ENCODE measurements at places on chromosomes 3 and 15.
A peak's percentile ranks its signal among the peaks of the same experiment; 100 is the strongest.

DNA sequence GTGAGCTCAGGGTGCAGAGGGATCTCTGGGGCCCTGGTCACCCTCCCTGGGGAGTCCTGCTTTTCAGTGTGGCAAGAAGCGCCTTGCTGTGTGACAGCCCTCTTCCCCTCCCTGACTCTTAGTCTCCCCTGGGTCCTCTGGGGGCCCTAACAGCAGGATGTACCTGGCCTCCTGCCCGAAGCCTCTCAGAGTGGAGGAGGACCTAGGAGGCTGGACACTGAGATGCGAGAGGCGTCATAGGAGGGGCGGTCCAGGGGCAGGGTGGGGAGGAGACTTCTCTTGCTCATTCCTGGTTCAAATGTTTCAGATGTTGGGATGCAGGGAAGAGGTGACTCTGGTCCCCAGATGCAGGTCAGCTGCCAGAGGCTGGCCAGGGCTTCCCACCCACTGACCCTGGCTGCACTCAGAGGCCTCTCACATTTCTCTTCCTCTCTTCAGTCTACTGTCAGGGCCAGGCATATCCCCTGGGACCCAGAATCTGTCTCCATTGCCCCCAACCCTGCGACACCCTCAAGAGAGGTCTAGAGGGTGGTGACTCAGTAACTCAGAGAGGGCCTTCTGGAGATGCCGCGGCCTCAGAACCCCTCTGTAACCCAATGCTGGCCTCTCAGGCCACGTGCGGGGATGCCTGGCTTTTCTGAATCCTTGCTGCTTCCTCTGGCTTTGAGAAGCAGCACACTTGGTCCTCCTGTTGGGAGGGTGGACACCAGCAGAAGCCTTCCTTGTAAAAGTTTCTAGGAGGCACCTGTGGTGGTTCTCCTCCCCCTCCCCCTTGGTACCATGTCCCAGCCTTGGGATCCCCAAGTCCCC lies 25.9 kb downstream of the SNX33 start:
- peak; percentile 67 for DNase-seq
- peak overlapping the region; percentile 95 for H3K27ac ChIP-seq
- no peak overlapping the region for H3K4me3 ChIP-seq
- peaks cover 25% of the 10 kb centered on the region for H3K4me1 ChIP-seq
- no peaks in the 10 kb centered on the region for H3K27me3 ChIP-seq

- H3K4me1 ChIP-seq: no peaks in the 10 kb centered on the region
- no peaks in the 10 kb centered on the region for H3K27me3 ChIP-seq
- no peaks in the 10 kb centered on the region for H3K36me3 ChIP-seq
- no peak overlapping the region for H3K27ac ChIP-seq
Observed at GRCh38 chr3:106341586-106342162, 472.9 kb upstream of the CBLB start.

DNA sequence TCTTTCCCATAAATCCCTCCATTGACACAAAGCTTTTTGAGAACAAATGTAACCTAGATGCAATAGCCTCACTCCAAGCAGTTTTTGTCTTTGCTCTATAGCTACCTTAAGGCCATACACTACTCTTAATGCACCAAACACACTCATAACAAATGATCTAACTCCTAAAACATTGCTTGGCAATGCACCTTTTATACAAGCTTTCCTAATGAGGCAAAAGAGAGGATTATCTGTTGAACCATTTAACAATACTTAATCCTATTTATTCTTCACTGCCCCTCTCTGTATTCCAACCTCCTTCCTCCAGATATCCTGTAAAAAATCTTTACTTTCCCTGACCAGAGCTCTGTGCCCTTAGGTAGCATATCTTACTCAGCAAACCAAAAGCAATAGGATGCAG lies 558.1 kb upstream of the MDFIC2 start:
- no peak overlapping the region for H3K27ac ChIP-seq
- H3K4me1 ChIP-seq: no peaks in the 10 kb centered on the region
- no peaks in the 10 kb centered on the region for H3K27me3 ChIP-seq

DNA sequence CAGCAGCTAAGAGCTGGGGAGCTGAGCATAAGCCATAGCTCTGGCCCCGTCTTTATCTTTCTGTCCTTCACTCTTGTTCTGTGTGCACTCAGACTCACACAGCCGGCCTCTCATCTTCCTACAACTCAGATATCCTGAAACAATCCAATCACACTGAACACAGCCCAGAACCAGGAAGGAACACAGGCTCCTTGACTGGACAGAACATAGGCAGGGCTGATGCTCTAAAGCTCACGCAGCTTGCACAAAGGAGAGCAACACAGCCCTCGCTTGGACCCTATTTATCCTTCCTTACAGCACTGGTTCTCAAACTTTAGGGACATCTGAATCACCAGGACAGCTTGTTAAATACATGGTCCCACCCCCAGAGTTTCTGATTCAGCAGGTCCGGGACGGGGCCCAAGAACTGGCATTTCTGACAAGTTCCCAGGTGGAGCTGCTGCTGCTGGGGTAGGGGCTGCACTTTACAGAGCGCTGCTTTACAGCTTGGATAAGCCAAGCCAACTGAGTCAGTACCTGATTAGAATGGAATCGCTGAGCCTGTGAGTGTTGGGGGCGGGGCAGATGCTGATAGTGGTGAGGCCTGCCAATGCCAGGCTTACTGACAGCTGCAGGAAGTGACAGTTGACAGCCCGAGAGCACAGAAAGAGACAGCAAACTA lies 65.1 kb downstream of the MRPL46 start:
- no peaks in the 10 kb centered on the region for H3K4me1 ChIP-seq
- H3K27me3 ChIP-seq: no peaks in the 10 kb centered on the region
- H3K36me3 ChIP-seq: no peaks in the 10 kb centered on the region
- H3K27ac ChIP-seq: no peak overlapping the region
- H3K4me3 ChIP-seq: no peak overlapping the region
- DNase-seq: no peak

DNA sequence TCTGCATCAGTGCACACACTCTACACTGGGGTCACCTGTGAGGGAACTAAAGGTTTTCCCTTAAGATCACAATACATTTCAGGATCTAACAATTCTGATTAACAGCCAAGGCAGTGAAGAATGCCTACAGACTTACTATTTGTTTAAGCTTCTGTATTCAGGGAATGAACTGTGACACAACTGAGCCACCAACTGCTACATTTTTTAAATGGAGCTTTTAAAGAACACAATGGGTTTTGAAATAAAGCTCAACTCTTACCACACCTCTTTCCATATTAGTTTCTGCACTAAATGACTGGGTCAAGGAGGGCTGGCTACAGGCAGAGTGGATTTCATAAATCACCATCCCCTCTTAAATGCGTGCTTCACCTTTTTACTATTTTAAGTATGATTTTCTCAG lies 100.2 kb downstream of the TMCC1 start:
- DNase-seq: no peak
- no peaks in the 10 kb centered on the region for H3K4me1 ChIP-seq
- no peak overlapping the region for H3K4me3 ChIP-seq
- H3K36me3 ChIP-seq: no peaks in the 10 kb centered on the region

DNA sequence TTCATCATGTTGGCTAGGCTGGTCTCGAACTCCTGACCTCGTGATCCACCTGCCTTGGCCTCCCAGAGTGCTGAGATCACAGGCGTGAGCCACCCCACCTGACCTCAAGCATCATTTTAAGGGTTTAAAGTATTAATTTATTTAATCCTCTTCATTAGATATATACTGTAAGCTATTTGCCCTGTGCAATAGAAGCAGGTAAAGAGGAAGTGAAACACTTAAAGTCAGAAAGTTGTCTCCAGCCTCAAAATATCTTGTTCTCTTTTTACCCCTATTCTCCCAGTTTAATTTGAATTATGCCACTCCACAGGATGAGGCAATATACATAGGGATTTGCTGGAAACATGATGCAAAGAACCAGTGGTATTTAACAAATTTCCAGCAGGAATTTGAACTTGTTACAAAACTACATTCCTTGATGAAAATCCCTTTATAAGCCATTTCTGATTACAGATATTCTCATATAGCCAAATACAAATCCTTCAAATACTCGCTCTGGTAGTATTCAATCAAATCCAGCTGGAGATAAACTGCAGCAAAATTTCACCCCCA lies 2.0 kb downstream of the NDUFB5 start:
- peaks cover 10% of the 10 kb centered on the region for H3K4me1 ChIP-seq
- H3K27ac ChIP-seq: no peak overlapping the region
- H3K36me3 ChIP-seq: peaks cover 6% of the 10 kb centered on the region
- no peaks in the 10 kb centered on the region for H3K27me3 ChIP-seq

DNA sequence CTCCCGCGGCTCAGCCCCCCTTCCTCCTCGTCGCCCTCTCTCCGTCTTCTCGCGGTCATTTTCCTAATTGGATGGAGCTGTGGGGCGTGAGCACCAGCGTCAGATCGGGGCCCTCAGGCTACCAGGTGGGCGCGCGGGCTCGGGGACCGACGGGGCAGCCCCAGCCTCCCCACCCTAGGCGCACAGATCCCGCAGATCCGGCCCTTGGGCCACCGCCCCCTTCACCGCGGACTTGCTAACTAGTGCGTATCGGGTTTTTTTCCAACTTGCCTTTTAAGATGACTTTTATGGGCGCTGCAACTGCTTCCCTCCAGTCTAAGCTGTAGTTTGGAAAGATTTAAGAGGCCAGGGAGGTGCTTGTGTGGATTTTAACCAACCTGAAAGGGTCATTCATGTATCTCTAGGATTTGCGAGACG lies 1.3 kb downstream of the ZNF710 start:
- H3K27me3 ChIP-seq: no peaks in the 10 kb centered on the region
- H3K27ac ChIP-seq: peak overlapping the region; percentile 81
- no peaks in the 10 kb centered on the region for H3K4me1 ChIP-seq
- H3K4me3 ChIP-seq: peak overlapping the region; percentile 86

GRCh38 chr3:53328746-53329145 lies 18.6 kb downstream of the DCP1A start:
- H3K27ac ChIP-seq: peak overlapping the region; percentile 13
- H3K36me3 ChIP-seq: peaks cover 25% of the 10 kb centered on the region

DNA sequence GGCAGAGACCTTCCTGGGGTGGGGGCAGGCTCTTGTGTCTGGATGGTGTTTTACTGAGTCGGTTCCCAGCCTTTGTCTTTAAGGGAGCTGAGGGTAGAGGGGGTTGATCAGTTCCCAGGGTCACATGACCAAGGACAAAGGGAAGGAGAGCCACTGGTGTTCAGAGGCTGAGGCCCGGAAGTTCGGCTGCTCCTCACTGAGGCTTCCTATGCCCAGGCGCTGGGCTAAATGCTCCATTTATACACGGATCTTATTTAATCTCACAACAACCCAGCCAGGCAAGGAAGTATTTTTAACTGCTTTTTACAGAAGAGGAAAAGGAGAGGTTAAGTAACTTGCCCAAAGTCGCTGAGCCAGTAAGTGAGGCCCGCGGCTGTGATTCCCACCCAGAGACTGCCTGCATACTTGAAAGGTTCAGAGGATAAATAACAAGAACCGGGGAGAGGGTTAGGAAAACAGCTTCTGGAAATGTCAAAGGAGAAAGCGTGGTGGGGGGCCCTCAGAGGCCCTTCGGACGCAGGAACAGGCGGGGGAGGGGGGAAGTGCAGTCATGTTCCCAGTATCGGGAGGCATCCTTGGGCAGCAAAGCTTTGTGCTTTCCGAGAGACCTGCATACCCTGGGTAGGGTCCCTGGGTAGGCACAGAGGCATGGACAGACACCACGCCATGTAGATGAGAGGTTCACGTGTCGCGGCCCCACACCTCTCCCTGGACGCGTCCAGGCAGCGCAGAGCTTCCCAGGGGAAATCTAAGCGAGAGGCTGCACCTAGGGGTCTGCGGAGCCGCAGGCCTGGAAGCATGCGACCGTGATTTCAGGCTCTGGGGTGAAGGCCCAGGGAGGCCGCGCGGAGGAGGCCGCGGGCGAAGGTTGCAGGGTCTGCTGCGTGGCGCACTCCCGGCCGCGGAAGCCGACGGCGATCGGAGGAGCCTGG lies 21.3 kb downstream of the EPHB3 start:
- no peak for DNase-seq
- H3K4me1 ChIP-seq: no peaks in the 10 kb centered on the region
- H3K4me3 ChIP-seq: peak overlapping the region; percentile 87
- H3K36me3 ChIP-seq: no peaks in the 10 kb centered on the region
- H3K27me3 ChIP-seq: no peaks in the 10 kb centered on the region

GRCh38 chr3:59573911-59574310 lies 524.1 kb upstream of the CFAP20DC start:
- no peak overlapping the region for H3K4me3 ChIP-seq
- H3K27me3 ChIP-seq: no peaks in the 10 kb centered on the region
- H3K27ac ChIP-seq: no peak overlapping the region
- no peak for DNase-seq
- H3K36me3 ChIP-seq: no peaks in the 10 kb centered on the region
- H3K4me1 ChIP-seq: no peaks in the 10 kb centered on the region

- peaks cover 1% of the 10 kb centered on the region for H3K4me1 ChIP-seq
- no peak for DNase-seq
- no peak overlapping the region for H3K27ac ChIP-seq
- no peaks in the 10 kb centered on the region for H3K27me3 ChIP-seq
- H3K36me3 ChIP-seq: peaks cover 19% of the 10 kb centered on the region
- no peak overlapping the region for H3K4me3 ChIP-seq
Observed at GRCh38 chr15:101657968-101658784, 6.0 kb upstream of the TM2D3 start.
